ENCODE measurements at places on chromosomes 3 and 15. TPM values are rescaled to one million over a fixed set of nuclear protein-coding genes. Genes with fewer than 3 reads are reported as not detected.

The RAB6B gene
- total RNA-seq, result 3.3 TPM

The ARHGAP31 gene
- total RNA-seq, result 4.3 TPM

The GATM gene
- total RNA-seq, result 11.3 TPM

The KAT2B gene
- total RNA-seq, result 30.7 TPM

The DUOXA2 gene
- 10.4 TPM for total RNA-seq

The EPHB3 gene
- 44.7 TPM for total RNA-seq

- peak; percentile 53 for ATAC-seq
These were observed 5.2 kb downstream of the GPX1 start for GRCh38 chr3:49352890-49353421.

- ATAC-seq, result peak; percentile 28
These were observed 32.4 kb upstream of the ALDH1L1 start for GRCh38 chr3:126212620-126213378.

GRCh38 chr3:178097576-178097975 is 438.7 kb upstream of the KCNMB2 start:
- no peak for ATAC-seq

- no peak for ATAC-seq
These were observed 76.7 kb downstream of the ARNT2 start for GRCh38 chr15:80480909-80481308.

- no peak for ATAC-seq
These were observed 4.8 kb downstream of the SCN5A start for GRCh38 chr3:38644662-38645053.

DNA sequence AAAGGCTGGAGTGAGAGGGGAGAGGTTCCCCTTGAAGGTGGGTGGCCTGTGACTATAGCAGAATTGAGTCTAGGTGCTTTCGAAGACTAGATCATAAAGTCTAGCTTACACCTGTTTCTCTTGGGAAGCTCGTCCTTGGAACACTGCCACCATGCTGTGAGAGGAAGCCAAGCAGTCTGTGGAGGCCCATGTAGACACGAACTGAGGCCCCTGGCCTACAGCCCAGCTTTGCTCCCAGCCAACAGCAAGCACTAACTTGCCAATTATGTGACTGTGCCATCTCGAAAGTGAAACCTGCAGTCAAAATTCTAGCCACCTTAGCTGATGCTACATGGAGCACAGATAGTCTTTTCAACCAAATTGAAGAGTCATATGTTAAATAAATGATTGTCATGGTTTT is 190.5 kb upstream of the NECTIN3 start:
- peak; percentile 82 for ATAC-seq

GRCh38 chr3:51522273-51522962 is 16.1 kb upstream of the RAD54L2 start:
- ATAC-seq, result no peak

DNA sequence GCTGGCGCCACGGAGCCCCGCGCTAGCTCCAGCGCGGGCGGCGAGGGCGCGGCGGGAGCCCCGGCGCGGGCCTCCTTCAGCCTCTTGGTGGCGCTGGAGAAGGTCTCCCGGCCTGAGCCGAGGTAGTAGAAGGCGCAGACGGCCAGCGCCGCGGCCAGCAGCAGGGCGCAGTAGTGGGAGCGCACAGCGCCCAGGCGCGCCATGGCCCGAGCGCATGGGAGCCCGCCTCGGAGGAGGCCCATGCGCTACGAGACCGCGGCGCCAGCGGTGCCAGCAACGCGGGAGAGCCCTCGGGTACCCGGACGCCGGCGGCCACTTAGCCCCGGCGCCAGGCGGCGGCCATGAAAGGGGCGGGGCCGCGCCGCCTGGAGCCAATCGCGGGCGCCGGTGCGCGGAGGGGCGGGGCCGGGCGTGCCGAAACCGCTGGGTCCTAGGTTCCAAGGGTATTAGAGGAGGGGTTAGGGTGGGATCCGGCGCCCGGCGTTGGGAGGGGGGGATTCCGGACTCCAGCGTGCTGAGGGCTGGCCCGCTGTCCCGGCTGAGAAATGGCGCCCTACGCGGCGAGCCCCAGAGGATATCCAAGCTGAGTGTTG is at the start of gene XXYLT1:
Gene XXYLT1 (minus strand): TSS at position 343 of the 593 bp plus-strand sequence. CDS start 101 bp downstream, at position 242.
- ATAC-seq, result peak; percentile 93

DNA sequence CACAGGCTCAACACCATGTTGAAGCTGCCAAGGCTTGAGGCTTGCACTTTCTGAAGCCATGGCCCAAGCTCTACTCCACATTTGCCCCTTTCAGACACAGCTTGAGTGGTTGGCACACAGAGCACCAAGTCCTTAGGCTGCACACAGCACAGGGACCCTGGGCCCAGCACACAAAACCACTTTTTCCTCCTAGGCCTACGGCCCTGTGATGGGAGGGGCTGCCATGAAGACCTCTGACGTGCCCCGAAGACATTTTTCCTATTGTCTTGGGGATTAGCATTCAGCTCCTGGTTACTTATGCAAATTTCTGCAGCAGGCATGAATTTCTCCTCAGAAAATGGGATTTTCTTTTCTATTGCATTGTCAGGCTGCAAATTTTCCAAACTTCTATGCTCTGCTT is 445.5 kb downstream of the NLGN1 start:
- ATAC-seq, result no peak

GRCh38 chr3:112498914-112499711 is at the start of gene BTLA:
BTLA (minus strand) TSS chr3:112499472; CDS start chr3:112499358, 114 bp downstream.
- peak; percentile 31 for ATAC-seq

DNA sequence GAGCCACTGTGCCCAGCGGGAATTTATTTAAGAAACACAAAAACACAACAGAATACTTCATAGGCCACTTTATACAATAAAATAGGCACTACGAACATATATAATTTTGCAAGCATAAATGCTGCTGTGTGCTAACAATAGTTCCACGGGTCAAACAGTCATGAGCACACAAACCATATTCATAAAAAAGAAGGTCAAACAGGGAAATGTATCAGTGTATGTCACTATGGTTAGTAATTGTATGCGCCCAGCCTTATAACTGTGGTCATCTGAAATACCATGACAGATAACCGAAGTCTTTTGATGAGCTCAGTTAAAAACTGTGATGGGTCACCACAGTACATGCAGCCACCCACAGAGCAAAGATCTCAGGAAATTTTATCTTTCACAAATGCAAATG is 38.1 kb upstream of the NR2C2 start:
- no peak for ATAC-seq

GRCh38 chr3:188881954-188882641 is 289.7 kb upstream of the TPRG1 start:
- no peak for ATAC-seq

GRCh38 chr15:65213241-65213640 is 2.0 kb upstream of the CILP start:
- ATAC-seq, result no peak

DNA sequence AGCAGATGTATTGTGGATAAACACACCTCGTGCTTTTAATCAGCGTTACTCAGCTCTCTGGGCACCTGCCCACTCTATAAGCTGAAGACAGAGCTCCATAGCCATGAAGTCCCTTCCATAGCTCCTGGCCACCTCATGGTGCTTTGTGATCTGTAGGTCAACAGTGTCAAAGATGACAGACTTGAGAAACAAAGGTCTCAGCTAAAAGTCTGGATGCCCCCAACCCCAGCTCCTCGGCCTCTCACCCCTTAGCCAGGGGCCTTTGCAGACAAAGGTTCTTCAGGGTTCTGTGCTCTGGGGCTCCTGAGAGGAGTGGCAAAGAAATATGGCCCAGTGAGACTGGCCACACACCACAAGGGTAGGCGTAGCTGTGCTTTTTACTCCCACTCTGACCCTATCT is 168.6 kb downstream of the KLF13 start:
- ATAC-seq, result no peak

DNA sequence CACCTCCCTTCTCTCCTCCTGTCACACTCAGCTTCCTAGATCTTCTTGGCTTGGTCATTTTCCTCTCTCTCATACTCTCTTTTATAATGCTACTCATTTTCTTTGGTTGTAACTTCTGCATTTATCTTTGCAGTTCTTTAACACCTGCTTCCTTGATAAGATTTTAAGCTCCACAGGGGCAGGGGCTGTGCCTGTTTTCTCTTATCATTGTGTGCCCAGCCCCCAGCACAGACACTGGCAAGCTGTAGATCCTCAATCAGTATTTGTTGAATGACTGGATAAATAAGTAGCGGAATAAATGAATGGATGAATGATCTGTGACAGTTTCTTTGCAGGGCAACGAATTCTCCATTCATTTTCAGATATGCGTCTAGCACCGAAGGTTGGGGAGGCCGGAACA is 64.3 kb upstream of the MEX3B start:
- ATAC-seq, result no peak
